ENCODE measurements at places on chromosomes 12 and 14. TPM values are rescaled to one million over a fixed set of nuclear protein-coding genes. Genes with fewer than 3 reads are reported as not detected.

The TPPP2 gene
- not detected for total RNA-seq

The VIPAS39 gene
- 29.3 TPM for total RNA-seq

The CELA1 gene
- not detected for total RNA-seq

The CARMIL3 gene
- not detected for total RNA-seq

The PTCSC3 gene
- not detected for total RNA-seq

The NTF3 gene
- 5.4 TPM for total RNA-seq

The KRT8 gene
- total RNA-seq = 18.6 TPM

The SMIM10L1 gene
- total RNA-seq = 7.3 TPM

The CD63 gene
- 2,526 TPM for total RNA-seq

The RFLNA gene
- total RNA-seq = 43.1 TPM

Data from regular cardiac myocyte (primary cell).